ENCODE measurements at places on chromosomes 2 and 18. TPM values are rescaled to one million over a fixed set of nuclear protein-coding genes. Genes with fewer than 3 reads are reported as not detected.

DNA sequence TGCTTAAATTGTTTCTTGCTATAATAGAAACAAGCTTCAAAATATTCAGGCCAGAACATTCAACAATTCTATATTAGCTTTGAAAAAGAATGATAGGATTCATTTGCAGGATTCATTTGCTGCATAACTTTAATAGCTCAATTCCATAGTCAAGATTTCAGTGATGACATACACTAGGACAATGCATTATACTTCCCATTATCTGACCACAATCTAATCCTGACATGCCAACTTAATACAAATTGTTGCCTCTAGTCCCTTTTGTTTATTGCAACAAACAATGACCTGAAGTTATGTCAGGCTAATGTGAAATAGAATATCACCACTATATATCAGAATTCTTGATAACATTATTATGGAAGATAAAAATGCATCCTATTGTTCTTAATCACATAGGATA, 169.4 kb downstream of the DNAH7 start:
- no peaks in the 10 kb centered on the region for H3K27me3 ChIP-seq
- H3K4me1 ChIP-seq, result no peaks in the 10 kb centered on the region
- no peak for DNase-seq
- H3K4me3 ChIP-seq, result no peak overlapping the region
- H3K27ac ChIP-seq, result no peak overlapping the region
- no peaks in the 10 kb centered on the region for H3K36me3 ChIP-seq

DNA sequence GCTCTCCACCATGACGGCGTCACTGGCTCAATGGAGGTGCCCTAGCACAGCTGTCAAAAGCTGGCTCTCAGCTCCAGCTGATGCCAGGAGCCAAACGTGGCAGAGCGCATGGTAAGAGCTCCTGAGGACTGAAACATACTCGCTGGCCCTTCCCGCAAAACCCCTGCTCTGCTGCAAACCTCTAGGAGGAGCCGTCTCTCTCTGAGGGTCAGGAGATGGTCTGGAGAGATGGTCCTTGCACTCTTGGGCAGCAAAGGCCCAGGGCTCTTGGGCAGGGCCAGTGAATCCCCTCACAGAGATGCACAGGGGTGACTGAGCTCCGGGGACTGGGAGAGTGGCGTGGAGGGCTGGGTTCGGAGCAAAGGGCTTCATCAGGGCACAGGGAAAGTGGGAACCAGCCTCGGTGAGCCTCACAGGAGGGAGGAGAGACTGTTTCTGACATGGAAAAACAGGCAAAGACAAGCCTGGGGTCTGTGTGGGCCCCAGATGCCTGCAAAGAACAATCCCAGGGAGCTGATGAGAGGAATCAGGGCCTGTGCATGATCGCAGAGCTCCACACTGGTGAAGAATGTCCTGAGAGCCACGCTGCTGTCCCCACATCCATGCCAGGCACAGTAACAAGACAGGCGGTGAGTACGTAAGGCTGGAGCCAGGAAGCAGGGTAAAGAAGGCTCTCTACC, 17.2 kb downstream of the SNORC start:
- H3K27ac ChIP-seq, result no peak overlapping the region
- H3K36me3 ChIP-seq, result peaks cover 27% of the 10 kb centered on the region
- H3K4me1 ChIP-seq, result no peaks in the 10 kb centered on the region
- no peak overlapping the region for H3K4me3 ChIP-seq

ZAP70 gene
- total RNA-seq, result 4.9 TPM

GRCh38 chr2:15911686-15912085, 28.7 kb upstream of the MYCN start:
- H3K4me1 ChIP-seq, result no peaks in the 10 kb centered on the region
- no peak overlapping the region for H3K27ac ChIP-seq
- no peak overlapping the region for H3K4me3 ChIP-seq
- no peaks in the 10 kb centered on the region for H3K27me3 ChIP-seq
- no peaks in the 10 kb centered on the region for H3K36me3 ChIP-seq
- DNase-seq, result no peak

TNFRSF11A gene
- total RNA-seq, result 1.8 TPM

DNA sequence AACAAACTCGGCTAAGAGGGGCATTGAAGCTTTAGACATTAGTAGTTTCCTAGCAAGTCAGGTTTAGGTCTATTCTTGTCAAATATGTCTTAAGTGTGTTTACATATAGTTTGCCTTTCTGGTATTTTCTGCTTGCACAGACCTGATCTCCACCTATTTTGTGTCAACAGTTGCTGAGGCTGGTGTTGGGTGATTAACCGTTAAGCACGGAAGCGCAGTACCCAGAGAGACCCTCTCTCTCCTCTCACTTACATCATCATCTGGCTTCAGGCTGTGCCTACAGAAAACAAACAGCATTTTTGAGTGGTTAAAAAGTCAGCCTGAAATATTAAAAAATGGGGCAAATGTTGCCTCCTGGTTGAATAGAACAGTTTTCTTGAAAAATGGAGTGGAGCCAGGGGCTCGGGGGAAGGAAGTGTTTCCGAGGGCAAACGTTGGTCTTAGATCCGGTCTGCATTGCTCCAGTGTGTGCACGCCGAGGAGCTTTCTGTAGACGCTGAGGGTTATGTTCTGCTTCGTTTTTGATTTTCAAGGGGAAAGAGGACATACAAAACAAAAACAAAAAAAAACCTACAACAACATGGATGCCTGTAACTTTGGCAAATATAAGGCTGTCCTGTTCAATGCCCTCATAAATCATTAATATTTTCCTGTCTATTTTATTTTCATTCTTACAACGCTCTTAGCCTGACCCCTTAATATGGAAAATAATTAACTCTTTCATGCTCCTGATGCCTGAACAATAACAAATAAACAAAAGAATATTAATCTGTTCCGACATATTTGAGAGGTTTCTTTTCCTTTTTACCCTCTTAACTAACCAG, 120.8 kb downstream of the MEIS1 start:
- no peak for DNase-seq
- H3K27ac ChIP-seq, result peak overlapping the region; percentile 5
- peak overlapping the region; percentile 6 for H3K4me3 ChIP-seq
- H3K27me3 ChIP-seq, result no peaks in the 10 kb centered on the region
- no peaks in the 10 kb centered on the region for H3K36me3 ChIP-seq
- peaks cover 10% of the 10 kb centered on the region for H3K4me1 ChIP-seq

CSRNP3 gene
- 2.2 TPM for total RNA-seq

GRCh38 chr2:176158186-176158591, 1.1 kb downstream of the HOXD3 start:
- DNase-seq, result no peak
- H3K4me3 ChIP-seq, result no peak overlapping the region
- H3K27me3 ChIP-seq, result peaks cover 43% of the 10 kb centered on the region
- H3K36me3 ChIP-seq, result no peaks in the 10 kb centered on the region
- peaks cover 12% of the 10 kb centered on the region for H3K4me1 ChIP-seq

DNA sequence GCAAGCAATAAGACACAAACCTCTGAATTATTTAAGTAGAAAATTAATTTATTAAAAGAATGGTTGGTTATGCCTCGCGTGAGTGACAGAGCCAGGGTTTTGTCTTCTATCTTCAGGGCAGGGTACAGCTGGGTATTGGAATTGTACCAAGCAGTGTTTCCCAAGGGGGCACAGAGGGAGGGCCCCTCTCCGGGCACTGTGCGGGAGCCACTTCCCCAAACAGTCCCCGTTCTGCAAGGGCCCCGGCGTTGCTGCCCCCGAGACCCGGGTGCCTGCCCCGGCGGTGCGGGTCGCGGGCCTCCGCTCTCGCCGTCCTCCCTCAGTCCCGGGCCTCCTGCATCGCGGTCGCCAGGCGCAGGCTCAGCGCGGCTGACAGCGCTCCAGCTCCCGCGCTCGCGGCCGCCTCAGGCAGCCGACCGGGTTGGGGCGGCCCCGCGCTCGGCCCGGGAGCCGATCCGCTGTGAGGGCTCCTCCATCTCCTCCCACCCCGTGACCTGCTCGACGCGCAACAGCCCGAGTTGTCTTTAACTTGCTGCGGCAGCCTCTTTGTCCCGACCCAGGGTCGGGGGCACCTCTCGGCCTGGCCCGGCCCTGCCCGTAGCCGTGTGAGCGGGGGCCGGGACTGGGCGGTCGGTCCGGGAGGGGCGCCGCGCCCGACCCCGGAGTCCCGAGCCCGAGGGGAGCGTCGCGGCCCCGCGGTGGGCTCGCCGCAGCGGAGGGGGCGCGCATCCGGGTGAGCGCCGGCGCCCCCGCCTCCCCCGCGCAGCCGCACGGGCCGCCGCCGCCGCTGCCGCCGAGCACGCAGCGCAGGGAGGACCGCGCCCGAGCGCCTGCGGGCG, 620 bp upstream of the GALNT1 start:
- DNase-seq, result peak; percentile 67
- H3K27me3 ChIP-seq, result no peaks in the 10 kb centered on the region
- peak overlapping the region; percentile 78 for H3K4me3 ChIP-seq
- no peaks in the 10 kb centered on the region for H3K4me1 ChIP-seq

CIDEA gene
- not detected for total RNA-seq

PPP1R1C gene
- total RNA-seq, result 5.4 TPM

DNA sequence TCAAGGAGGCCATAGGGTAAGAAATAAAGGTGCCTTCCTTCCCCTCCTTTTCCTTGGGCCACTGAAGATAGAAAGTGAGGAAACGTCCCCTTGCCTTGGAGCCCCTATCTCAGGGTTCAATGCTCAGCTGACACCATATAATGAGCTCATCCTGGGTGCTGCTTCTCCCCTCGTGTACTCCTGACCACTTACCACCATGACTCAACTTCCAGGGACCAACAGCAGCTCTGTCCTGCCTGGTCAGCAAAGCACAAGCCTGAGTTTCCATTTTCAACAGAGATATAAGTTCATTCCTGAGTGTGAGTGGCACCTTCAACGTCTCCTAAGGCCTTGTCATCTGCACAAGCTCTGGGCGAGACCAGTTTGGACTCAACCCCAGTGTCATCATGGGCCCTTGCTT, 151.2 kb downstream of the CAPN13 start:
- no peaks in the 10 kb centered on the region for H3K4me1 ChIP-seq
- H3K4me3 ChIP-seq, result no peak overlapping the region
- H3K27ac ChIP-seq, result no peak overlapping the region
- H3K27me3 ChIP-seq, result no peaks in the 10 kb centered on the region

- H3K4me3 ChIP-seq, result no peak overlapping the region
- DNase-seq, result no peak
- no peaks in the 10 kb centered on the region for H3K27me3 ChIP-seq
- H3K36me3 ChIP-seq, result no peaks in the 10 kb centered on the region
- no peaks in the 10 kb centered on the region for H3K4me1 ChIP-seq
- H3K27ac ChIP-seq, result peak overlapping the region; percentile 46
These were observed 70.5 kb downstream of the FMNL2 start for GRCh38 chr2:152405206-152406118.

GRCh38 chr18:70044632-70045031, 97.0 kb upstream of the CD226 start:
- no peaks in the 10 kb centered on the region for H3K27me3 ChIP-seq
- H3K36me3 ChIP-seq, result peaks cover 4% of the 10 kb centered on the region
- no peaks in the 10 kb centered on the region for H3K4me1 ChIP-seq

DNA sequence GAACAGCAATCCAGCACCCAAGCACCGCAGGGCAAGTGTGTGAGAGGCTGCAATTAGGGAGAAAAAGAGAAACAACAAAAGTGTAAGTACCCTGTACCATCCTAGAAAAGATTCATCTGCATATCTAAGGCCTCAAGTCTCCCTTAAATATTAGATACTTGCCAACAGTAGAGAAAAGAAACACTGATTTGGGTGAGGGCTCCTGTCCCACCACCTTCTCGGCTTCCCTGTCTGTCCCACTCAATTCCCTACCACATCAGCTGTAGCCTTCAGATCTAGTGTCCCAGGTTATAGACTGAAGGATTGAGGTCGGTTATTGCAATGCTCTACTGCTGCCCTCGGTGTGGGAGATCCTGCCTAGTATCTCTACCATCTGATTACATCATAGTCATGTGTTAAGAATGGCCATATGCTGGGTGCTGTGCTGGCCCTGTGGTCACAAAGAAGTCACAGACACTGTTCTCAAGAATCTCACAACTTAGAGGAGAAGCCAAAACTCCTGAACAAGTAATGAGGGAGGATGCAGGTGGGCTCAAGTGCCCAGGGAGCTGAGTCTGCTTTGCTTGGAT, 2.5 kb downstream of the RAX start:
- peaks cover 28% of the 10 kb centered on the region for H3K27me3 ChIP-seq
- no peak overlapping the region for H3K27ac ChIP-seq
- no peak for DNase-seq
- H3K4me3 ChIP-seq, result no peak overlapping the region
- H3K36me3 ChIP-seq, result no peaks in the 10 kb centered on the region

DNA sequence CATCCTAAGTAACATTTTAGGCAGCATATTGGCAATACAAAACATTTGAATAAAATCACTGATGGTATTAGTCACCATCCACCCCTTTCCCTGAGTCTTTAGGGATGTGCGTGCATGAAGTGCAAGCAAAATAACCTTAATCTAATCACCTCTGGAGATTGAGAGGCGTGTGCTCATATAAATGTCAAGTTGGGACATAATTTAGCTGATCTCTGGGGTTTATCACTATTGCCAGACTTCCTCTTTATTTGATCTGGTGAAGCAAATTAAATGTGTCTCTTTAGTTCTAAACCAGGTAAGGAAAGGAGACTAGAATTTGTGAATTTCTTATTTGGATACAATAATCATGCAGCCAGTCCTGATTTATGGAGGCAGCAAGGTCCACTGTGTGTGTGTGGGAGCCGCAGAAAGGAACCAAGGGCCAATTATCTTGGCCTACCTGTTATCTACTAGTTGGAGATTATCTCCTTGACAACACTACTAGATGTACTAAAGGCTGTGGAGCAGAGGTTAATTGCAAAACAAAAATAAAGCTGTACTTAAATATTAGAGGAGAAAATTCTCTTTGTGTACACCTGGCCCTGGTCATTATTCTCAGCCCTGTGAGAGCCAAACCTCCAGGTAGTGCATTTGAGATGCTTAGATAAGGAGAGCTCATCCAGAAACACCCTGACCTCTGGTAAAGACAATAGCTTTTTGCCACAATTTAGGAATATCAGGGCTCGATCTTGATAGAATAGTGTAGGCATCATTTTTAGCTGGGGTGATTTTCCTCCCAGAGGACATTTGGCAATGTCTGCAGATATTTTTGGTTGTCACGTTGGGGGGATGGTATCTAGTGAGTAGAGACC, 78.2 kb downstream of the HRH4 start:
- no peak overlapping the region for H3K27ac ChIP-seq
- H3K4me3 ChIP-seq, result no peak overlapping the region
- DNase-seq, result no peak
- H3K36me3 ChIP-seq, result no peaks in the 10 kb centered on the region
- H3K27me3 ChIP-seq, result no peaks in the 10 kb centered on the region

CLHC1 gene
- total RNA-seq, result 4.9 TPM

GRCh38 chr18:7206217-7206616, 24.7 kb upstream of the LRRC30 start:
- DNase-seq, result no peak
- no peak overlapping the region for H3K4me3 ChIP-seq
- no peaks in the 10 kb centered on the region for H3K27me3 ChIP-seq
- H3K4me1 ChIP-seq, result no peaks in the 10 kb centered on the region
- no peak overlapping the region for H3K27ac ChIP-seq
- H3K36me3 ChIP-seq, result no peaks in the 10 kb centered on the region

- no peak for DNase-seq
- no peaks in the 10 kb centered on the region for H3K4me1 ChIP-seq
- H3K4me3 ChIP-seq, result no peak overlapping the region
- H3K27me3 ChIP-seq, result no peaks in the 10 kb centered on the region
These were observed 35.1 kb upstream of the ACVR1 start for GRCh38 chr2:157911246-157911645.

All from liver (tissue), 10 donors.